Pulmonary artery endothelial cell (primary cell): ENCODE measurements at places on chromosomes 3 and 15. TPM values are rescaled to one million over a fixed set of nuclear protein-coding genes. Genes with fewer than 3 reads are reported as not detected.

DNA sequence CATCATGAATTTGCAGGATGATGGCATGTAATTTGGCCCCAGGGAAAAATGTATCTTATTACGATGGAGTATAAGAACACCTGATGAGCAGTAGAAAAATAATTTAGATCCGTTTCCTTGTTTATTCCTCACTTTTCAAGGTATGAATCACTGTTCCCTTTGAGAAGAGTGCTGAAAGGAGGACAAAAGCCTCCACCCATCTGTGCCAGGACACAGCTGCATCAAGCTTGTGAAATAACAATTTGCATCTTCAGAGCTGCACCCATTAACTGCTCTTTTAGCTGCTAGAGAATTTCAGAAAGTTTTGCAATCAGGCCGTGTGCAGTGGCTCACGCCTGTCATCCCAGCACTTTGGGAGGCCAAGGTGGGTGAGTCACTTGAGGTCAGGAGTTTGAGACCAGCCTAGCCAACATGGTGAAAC lies 9.6 kb downstream of the CLDND1 start:
- DNase-seq, result no peak

DNA sequence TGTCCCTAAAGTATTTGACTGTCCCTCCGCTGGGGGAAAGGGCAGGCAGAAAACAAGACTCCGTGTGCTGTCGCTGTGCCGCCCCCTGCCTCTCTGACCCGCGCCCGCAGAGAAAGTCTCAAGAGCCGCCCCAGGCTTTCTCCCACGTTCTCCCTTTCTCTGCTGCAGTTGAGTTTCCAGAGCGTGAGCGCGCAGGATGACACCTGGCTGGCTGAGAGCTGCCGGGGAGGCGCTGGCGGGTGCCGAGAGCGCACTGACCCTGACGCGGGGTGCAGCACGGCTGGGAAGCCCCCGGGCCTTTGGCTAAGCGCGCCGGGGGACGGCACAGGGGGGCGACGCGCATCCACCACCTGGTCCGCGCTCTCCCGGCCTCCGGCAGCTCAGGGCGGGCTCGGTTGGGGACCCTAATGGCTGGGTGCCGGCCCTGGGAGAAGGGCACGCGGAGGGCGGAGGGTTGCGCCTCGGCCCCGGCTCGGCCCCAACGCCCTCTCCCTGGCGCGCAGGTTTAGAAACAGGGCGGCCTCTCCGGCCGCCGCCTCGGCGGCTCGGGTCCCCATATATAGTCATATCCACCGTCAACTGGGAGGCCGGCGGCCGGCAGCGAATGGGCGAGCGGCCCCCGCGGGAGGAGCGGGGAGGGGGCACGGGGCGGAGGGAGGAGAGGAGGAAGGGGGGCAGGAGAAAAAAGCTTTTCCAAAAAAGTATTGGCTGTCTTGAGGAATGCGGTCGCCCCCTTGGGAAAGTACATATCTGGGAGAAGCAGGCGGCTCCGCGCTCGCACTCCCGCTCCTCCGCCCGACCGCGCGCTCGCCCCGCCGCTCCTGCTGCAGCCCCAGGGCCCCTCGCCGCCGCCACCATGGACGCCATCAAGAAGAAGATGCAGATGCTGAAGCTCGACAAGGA lies at the start of gene TPM1:
TPM1 (plus strand) TSS at position 774 of the 903 bp plus-strand sequence; CDS start at position 857, 83 bp downstream.
- peak; percentile 71 for DNase-seq

FBN1 gene
- total RNA-seq, result 70.3 and 119 TPM in 2 replicates

ACTR8 gene
- total RNA-seq, result 32.0 and 32.2 TPM in 2 replicates

MYH15 gene
- total RNA-seq, result 0.21 and 0.26 TPM in 2 replicates

DNA sequence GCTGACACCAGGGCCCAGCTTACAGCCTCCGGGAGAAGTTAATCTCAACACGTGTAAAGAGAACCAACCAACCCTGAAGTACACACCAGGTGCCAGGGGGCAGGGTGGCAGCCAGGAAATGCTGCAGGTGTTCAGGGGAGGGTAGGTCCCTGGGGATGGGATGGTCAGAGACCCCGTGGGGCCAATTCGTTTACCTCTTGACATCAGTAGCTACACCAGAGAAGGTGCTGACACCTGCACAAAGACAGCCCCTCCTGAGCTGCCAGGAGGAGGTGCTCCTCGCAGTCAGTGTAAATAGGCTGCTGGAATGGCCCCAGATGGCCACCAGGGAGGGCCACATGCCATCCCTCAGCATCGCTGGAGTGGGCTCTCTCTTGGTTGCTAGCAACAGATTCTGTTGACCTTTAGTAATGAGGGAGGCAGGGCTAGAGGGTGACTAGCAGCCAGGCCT lies 52.8 kb downstream of the CORO2B start:
- DNase-seq, result no peak
